Posterior vena cava (tissue), 2 donors: ENCODE measurements at places on chromosomes 5 and 9. TPM values are rescaled to one million over a fixed set of nuclear protein-coding genes. Genes with fewer than 3 reads are reported as not detected.
A peak's percentile ranks its signal among the peaks of the same experiment; 100 is the strongest.

Gene PCDHA3
- total RNA-seq, result 0.23 TPM

Gene DIRAS2
- not detected for total RNA-seq

DNA sequence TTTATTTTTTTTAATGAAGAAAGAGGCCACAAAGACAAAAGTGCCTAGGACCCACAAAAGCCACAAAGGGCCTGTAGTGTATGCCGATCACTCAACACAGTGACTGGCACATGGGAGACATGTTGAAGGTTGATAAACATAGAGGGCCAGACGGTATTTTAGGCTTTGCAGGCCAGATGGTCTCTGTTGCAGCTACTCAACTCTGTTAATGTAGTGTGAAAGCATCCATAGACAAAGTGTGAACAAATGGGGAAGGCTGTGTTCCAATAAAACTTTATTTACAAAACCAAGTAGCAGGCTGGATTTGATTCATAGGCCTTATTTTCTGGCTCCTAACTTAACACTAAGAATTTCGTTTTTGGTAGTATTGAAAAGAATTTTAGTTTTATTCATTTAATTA, 139.9 kb downstream of the SGCD start:
- DNase-seq, result no peak

DNA sequence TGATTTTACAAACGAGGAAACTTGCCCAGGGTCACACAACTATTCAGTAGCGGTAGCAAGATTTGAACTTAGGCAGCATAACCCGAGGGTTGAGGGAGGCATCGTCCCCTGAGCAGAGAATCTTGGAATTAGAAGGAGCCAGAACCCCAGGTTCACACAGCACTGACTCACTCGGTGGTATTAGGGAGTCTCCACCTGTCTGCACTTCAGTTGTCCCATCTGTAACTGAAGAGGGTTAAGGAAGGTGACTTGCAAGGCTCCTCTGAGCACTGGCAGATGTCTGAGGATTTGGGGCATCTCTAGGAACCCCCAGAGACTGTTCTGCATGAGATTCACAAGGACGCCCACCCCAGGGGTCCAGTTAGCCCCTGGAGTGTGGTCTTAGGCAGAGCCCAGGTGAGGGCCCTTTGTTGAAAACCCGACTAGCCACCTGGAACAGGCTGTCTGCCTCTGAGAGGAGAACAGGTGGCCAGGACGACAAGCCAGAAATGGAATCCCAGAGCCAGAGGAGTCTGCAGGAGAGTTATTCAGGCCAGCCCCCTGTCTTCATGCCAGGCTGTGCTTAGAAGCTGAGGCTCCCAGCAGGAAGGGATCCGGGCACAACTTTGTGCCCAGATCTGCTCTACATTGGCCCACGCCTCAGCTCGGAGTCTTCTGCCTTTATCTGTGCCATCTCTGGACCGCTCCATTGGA, 50.0 kb upstream of the ORM1 start:
- DNase-seq, result peak; percentile 24

- no peak for DNase-seq
Measured at GRCh38 chr9:259405-260404, 45.0 kb downstream of the DOCK8 start.

- no peak for DNase-seq
Measured at GRCh38 chr9:99030092-99030511, 74.8 kb upstream of the TGFBR1 start.

- DNase-seq, result peak; percentile 87
Measured at GRCh38 chr5:132012371-132013005, 1.0 kb upstream of the ACSL6 start.
